SK-N-SH (cell line): ENCODE measurements at places on chromosomes 16 and 17.

GRCh38 chr17:50830994-50831393 lies 4.4 kb upstream of the WFIKKN2 start:
- DNase-seq: peak; percentile 61

- DNase-seq: peak; percentile 56
These were observed 591 bp downstream of the PSMD7 start for GRCh38 chr16:74297145-74297665.

- DNase-seq: peak; percentile 32
These were observed 79.3 kb downstream of the VMP1 start for GRCh38 chr17:59786536-59787319.

DNA sequence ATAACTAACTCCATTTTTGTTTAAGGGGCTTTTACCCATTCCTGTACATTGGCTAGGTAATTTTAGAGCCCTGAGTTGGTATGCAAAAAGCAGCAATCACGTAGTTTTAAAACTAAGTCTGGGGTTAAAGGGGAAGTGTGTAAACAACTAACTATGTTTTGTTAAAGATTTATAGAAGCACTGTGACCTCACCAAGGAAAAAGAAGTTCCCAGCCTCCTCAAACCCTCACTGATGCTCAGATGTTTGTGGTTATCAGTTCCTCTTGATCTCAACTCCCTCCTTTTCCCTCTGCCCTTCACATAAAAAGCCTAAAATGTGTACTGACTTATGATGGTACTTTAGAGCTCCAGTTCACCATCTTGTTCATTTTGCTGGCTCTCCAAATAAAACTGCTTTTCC lies 119.9 kb upstream of the IRX6 start:
- DNase-seq: no peak

DNA sequence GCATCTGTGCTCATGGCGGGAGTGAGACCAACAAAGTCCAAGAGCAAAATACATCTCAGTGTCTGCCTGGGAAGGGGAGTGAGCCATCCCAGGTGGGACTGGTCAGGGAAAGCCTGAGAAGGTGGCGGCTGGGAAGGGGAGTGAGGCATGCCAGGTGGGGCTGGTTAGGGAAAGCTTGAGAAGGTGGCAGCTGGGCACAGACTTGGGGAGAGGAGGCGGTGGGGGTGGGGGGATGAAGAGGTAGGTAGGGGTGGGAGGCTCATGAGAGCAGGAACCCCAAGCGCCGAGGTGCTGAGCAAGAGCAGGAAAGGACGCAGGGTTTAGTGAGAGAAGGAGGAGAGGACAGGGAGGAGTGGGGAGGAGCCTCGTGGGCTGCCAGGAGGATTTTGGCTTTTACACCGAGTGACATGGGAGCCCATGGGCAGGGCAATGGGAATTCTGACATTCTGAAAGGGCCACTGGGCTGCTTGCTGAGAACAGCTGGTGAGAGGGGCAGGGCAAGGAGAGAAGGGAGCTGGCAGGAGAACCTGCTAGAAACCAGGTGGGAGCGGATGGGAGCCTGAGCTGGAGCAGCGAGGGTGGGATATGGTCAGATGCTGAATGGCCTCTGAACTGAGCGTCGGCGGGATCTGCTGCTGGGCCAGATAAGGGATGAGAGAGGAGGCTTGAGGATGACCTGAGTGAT lies 256.1 kb upstream of the RPL38 start:
- DNase-seq: no peak

- no peak for DNase-seq
These were observed 24.5 kb downstream of the NQO1 start for GRCh38 chr16:69701866-69702265.

DNA sequence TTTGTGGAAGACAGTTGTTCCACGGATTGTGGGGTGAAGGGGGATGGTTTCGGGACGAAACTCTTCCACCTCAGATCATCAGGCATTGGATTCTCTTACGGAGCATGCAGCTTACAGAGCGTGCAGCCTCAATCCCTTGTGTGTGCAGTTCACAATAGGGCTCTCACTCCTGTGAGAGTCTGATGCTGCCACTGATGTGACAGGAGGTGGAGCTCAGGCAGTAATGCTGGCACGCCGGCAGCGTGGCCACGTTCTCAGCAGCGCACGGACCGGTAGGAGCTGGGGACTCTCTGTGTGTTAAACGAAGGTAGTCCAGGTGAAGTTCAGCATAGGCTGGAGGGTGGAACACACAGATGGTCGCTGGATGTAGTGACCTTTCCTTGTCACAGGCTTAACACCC lies 37.8 kb downstream of the SEC14L1 start:
- no peak for DNase-seq

GRCh38 chr16:22862046-22862445 lies 48.1 kb downstream of the HS3ST2 start:
- no peak for DNase-seq

GRCh38 chr16:86087896-86088230 lies 188.9 kb downstream of the IRF8 start:
- no peak for DNase-seq

DNA sequence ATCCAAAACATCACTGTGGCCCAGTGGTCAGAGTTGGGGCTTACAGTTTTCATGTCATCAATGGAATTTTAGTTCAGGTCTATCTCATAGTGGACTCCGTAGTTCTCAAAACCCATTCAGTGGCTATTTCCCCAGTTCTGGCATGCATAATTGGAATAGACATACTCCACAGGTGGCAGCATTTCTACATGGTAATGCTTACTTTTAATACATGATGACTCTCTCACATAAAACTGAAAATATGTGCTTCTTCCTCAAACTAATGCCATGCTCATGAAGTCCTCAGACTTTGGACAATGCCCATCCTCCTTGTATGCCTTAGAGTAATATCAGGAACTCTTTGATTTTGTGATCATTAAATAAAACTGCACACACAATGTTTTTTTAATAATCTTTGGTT lies 857.4 kb upstream of the GOT2 start:
- no peak for DNase-seq

- DNase-seq: no peak
These were observed 67.5 kb downstream of the CYTH1 start for GRCh38 chr17:78714534-78714933.

DNA sequence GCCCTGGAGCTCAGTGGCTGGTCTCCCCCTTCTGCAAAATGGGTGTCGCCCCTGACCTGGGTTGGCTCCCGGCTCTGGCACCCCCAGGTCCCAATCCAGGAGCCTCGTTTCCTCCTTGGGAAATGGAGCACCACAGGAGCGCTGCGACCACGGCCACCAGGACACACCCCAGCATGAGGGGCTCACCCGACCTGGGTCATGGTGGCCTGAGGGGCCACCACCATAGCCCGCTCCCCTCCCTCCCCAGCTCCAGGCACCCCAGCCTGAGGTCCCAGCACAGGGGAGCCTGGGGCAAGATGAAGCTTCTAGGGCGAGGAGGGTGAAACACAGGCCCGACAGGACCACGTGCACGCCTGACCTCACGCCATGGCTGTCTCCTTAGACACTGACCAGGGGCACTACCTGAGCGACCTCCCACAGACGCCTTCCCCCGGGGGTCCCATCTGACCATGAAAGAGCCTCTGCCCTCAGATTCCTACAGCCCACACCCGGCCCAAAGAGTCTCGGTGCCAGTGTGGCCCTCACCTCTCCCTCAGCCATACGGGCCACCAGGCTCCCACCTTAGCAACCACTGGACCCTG lies 11.8 kb downstream of the BCAR1 start:
- no peak for DNase-seq

GRCh38 chr16:12664164-12664733 lies 139.4 kb downstream of the CPPED1 start:
- DNase-seq: no peak

DNA sequence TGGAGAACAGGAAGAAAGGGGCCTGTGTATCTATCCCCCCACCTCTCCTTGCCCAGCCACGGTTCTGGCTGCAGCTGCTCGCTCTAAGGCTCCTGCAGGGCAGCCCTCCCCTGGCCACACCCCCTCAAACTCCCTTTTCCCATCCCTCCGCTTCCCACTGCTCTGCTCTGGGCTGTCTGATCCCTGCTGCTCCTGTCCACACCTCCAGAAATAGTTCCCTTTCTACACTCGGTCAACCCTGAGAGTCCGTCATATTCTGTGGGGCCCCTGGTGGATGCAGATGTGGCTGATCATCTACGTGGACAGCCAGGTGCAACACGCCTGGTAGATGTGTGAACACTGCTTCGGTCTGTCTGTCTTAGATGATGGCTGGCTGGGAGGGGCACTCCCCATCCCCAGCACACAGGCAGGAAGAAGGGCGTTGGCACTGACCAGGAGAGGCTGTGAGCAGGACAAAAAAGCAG lies 19.3 kb upstream of the KRT19 start:
- no peak for DNase-seq

DNA sequence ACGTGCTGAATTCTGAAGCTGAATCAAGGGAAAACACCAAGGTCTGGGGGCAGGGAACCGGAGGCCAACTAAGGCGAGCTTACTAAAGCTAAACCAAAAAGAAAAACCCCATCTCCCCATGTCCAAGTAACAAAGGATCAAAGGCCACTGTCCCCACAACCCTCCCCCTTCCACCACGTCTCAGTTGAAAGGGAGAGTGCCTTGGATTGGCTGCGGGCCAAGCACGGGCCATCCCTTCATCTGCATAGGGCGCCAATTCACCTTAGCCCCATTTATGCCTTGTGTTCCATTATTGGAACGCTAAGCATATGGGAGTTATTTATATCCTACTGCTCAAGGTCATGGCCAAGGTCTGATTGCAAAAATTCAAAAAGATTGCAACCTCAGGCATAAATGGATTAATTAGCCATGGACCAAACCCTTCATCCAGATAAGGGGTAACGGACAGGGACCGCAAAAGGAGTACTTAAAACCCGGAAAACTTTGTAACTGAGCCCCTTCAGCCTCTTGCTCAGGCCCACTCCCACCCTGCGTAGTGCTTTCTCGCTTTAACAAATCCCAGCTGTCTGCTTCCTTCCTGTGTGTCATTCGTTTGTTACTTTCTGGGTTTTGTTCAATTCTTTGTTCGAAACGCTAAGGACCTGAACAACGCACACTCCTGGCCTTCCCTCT lies 740 bp upstream of the ATP6V0D1 start:
- DNase-seq: peak; percentile 47

DNA sequence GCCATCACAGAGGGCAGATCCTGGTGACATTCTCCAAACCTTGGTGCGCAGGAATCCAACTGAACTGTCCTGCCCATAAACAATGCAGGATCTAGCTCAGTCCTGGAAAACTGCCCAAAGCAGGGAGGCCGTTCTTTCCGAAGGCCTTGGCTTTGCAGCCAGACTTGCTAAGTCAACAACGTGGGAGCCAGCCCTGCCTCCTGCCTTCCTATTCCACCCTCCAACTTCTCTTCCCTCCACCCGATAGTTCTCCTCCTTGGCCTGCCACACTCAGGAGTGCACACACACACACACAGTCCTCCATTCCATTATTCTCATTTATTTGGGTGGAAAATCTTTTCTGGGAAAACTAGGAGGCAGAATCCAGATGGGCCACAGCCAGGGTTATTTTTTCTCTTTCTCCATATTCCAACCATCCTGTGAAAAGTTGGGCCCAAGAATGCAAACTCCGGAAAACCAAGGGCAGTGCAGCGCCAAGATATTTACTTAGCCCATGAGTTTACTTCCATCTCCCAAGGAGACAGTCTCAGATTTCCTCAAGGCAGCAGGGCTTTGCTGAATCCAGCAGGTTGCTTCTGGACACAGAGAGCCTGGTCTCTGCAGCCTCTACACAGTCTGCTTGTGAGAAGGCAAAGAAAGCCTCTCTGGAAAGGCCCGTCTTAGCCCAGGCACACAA lies 15.8 kb downstream of the COPRS start:
- DNase-seq: no peak

DNA sequence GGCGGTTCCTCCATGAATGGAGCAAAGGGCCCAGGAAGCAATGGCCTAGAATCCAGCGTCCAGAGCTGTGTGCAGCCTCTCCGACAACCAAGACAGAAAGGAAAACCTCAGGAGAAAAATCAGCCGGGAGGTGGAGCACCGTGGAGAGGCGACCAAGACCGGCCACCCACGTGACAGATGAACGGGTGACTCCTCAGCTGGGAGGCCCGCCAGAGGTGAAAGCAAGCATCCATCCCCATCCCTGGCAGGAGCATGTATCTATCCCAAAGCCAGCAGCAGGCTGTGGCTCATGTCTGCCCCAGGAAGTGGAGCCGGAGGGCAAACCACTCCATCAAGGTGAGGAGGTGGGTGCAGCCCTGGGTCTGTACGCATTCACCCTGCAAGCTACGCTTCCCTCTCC lies 52.1 kb downstream of the FOXL1 start:
- DNase-seq: no peak

GRCh38 chr17:45091778-45092425 lies 30.8 kb downstream of the NMT1 start:
- no peak for DNase-seq

- DNase-seq: peak; percentile 22
These were observed 5.1 kb upstream of the PERCC1 start for GRCh38 chr16:1425616-1426370.

DNA sequence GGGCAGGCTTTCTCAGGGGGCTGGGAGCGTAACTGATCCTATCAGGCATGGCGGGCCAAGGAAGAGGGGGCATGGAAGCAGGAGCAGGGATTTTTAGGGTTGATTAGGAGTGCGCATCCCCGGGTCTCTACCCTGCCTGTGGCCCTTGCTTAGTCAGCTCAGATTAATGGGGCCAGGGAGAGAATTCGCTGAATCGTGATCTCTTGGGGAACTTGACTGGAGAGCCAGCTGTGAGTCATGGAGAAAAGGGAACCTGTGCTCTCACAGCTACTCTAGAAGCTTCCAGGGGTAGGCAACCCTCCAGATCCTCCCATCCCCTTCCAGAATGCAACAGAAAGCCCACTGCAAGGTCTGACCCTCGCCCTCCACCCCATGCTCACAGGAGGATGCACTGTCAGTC lies 3.6 kb downstream of the FOXN1 start:
- no peak for DNase-seq

GRCh38 chr17:69451416-69452394 lies 37.2 kb downstream of the MAP2K6 start:
- DNase-seq: peak; percentile 50
